ENCODE measurements at places on chromosomes 11 and 22. TPM values are rescaled to one million over a fixed set of nuclear protein-coding genes. Genes with fewer than 3 reads are reported as not detected.

KCNQ1 gene
- 15.4 TPM for total RNA-seq

GRCh38 chr11:103581760-103582159 lies 454.7 kb upstream of the DDI1 start:
- H3K4me3 ChIP-seq: no peak overlapping the region
- no peaks in the 10 kb centered on the region for H3K4me1 ChIP-seq

ZBED4 gene
- 13.2 TPM for total RNA-seq

GRCh38 chr11:110713449-110713776 lies 1.2 kb upstream of the ARHGAP20 start:
- H3K36me3 ChIP-seq: no peaks in the 10 kb centered on the region
- H3K27me3 ChIP-seq: no peaks in the 10 kb centered on the region
- peak overlapping the region; percentile 17 for H3K27ac ChIP-seq
- peaks cover 33% of the 10 kb centered on the region for H3K4me1 ChIP-seq

PKP3 gene
- total RNA-seq: 15.7 TPM

DNA sequence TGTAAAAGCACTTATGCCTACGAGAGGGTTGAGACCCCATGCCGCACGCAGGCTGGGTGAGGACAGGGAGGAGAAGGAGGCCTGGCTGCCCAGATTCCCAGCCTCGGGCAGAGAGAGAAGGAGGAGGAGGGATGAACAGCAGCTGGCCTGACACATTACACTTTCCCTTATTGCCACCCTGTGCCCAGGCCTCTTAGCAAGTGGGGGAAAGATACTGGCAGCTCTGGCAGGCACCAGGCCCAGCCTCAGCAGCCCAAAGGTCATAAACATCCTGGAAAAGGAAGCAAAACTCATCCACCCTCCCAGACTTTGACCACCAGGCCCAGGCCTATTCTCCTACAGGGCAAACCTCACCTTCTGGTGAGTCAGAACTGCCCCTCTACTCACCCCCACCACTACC lies 4.7 kb downstream of the PLAAT3 start:
- no peak overlapping the region for H3K4me3 ChIP-seq
- H3K36me3 ChIP-seq: no peaks in the 10 kb centered on the region
- H3K27ac ChIP-seq: peak overlapping the region; percentile 51
- no peak for DNase-seq
- H3K27me3 ChIP-seq: peaks cover 2% of the 10 kb centered on the region
- peaks cover 3% of the 10 kb centered on the region for H3K4me1 ChIP-seq

SAC3D1 gene
- 5.1 TPM for total RNA-seq

OR4D5 gene
- total RNA-seq: not detected

DNA sequence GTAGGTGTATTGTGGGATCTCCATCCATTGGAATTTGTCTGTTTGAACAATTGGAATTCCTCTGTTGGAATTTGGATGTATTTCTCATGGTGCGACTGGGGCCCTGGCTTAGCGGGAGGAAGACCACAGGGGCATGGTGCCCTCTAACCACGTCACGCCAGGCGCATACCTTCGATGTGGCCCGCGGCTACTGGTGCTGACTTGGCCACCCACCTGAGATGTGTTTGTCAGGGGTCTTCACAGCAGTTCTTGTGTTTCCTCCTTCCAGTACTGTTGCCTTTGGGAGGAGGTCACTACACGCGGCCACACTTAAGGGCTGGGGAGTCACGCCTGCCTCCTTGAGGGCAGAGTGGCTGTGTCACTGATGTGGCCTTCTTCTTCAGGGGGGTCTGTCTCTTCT lies 36.6 kb upstream of the GRAMD4 start:
- H3K4me3 ChIP-seq: no peak overlapping the region
- no peak overlapping the region for H3K27ac ChIP-seq
- H3K36me3 ChIP-seq: no peaks in the 10 kb centered on the region
- peaks cover 40% of the 10 kb centered on the region for H3K4me1 ChIP-seq

PANX2 gene
- total RNA-seq: 1.00 TPM
